ENCODE measurements at places on chromosomes 13 and 19.

- no peak for DNase-seq
These were observed 15.4 kb downstream of the TMEM272 start for GRCh38 chr13:51829568-51829899.

DNA sequence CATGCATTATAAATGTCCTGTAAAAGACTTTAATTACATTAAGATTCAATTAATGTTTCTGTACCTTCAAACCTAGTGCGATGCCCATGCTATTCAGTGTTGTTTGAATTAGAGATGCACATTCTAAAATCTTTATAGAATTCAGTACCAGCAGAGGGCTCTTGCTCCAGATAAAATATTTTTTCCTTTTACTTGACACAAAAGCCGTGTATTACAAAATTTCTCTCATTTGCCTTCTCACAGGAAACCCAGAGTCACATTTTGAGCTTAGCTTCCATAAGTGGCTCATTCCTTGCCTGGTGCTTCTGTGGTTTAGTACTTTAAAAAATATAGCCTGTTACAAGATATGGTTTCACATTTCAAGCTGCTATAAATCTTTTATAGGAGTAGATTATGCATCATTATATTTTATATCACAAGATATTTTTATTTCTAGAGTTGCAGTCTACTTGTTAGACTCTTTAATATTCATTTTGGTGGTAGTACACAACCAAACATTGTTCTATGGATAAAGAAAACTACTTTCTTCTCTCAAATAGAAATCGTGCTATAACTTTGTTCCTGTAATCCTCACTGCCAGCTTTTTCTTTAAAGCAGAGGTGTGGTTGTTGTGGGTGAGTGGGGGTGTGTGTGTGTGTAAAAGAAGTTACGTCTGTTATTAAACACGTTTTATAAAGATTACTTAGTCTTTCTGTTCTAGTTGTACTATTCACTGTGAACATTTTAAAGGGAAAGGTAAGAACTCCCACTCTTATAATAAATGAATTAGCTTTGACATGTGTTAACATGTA lies 101.4 kb downstream of the RNF17 start:
- DNase-seq: no peak

- no peak for DNase-seq
These were observed 6.2 kb downstream of the ZC3H4 start for GRCh38 chr19:47107202-47107952.

DNA sequence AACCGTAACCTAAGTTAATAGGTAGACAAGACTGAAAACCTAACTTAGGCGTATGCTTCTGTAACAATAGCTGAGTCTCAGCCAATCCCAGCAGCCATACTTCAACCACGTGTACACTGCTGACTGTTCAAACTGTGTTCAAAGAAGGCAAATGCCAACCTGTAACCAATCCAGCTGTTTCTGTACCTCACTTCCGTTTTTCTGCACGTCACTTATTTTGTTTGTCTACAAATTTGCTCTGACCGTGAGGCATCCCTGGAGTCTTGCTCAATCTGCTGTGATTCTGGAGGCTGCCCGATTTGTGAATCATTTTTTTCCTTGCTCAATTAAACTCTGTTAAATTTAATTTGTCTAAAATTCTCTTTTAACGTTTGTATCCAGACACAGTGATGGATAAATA lies 59.2 kb downstream of the EDNRB start:
- no peak for DNase-seq

DNA sequence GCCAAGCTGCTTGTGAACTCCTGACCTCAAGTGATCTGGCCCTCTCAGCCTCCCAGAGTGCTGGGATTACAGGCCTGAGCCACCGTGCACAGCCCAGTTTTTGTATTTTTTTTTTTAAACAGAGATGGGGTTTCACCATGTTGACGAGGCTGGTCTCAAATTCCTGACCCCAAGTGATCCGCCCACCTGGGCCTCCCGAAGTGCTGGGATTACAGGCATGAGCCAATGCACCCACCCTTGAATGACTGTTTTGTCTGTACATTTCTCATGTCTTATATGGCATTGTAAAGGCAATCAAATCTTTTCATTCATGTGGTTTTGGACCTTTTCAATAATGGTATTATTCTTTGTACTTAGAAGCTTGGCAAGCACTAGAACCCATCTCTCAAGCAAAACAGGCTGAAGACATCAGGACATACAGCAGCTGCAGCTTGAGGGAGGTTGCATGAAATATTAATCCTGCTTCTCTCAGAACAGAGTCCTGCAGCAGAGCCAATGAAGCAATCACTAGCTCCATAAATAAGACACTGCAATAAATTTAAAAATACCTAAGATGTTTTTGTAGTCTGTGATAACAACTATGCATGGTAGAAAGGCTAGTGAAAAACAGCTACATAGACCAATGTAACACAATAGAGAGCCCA lies 209.9 kb downstream of the TUBA3C start:
- no peak for DNase-seq

GRCh38 chr19:4345342-4346019 lies 2.1 kb downstream of the MPND start:
- DNase-seq: no peak

DNA sequence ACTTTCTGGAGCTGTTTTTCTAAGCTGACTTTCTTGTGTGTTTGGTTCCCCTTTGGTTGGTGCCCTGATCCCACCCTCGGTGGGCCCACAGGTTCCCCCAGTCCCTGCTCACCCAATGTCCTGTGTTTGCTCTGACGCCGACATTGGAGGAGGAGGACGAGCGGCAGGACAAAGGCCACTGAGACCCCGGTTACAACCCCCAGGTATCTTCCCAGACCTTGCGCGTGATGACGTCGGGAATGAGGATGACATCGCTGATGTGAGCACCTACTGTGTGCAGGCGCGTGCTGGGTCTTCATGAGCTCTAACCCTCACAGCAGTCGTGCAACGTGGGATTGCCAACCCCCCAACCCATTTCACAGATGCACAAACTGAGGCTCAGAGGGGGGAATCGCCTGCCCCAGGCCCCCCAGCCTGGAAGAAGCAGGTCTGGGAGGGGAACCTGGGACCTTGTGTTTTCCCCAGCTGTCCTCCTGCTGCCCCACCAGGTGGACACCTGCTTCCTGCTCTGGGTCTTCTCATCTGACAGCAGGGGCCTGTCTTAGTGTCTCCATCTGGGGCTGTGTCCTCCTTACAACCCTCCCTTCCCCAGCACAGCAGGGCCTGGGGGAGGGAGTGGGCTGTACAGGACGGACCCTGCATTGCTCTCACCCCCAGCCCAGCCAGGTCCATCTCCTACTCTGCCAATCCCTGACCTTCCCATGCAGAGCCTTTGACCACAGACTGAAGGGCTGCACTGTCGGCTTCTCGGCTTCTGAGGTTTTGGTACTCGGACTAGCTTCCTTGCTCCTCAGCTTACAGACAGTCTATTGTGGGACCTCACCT lies 4.7 kb upstream of the LILRA6 start:
- no peak for DNase-seq

DNA sequence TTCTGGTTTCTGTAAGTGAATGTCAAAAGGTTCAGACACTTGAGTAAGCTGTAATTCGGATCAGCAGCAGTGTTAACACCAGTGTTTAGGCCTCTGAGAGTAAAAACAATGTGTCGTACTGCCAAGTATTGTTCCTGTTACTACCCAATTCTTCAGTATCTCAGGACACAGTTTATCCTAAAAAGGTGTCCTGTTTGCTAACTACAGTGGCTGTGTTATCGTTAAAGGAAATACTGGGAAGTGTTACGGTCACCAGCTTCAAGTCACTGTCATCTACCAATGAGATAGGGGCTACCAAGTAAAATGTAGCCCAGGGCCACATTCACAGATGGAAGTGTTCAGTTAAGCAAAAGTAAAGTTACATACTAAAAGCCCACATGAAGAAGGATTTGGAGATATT lies 2.3 kb upstream of the UPF3A start:
- no peak for DNase-seq

GRCh38 chr13:80510686-80511085 lies 169.8 kb upstream of the SPRY2 start:
- no peak for DNase-seq

- no peak for DNase-seq
These were observed 18.0 kb upstream of the C1QTNF9B start for GRCh38 chr13:23915308-23915707.

DNA sequence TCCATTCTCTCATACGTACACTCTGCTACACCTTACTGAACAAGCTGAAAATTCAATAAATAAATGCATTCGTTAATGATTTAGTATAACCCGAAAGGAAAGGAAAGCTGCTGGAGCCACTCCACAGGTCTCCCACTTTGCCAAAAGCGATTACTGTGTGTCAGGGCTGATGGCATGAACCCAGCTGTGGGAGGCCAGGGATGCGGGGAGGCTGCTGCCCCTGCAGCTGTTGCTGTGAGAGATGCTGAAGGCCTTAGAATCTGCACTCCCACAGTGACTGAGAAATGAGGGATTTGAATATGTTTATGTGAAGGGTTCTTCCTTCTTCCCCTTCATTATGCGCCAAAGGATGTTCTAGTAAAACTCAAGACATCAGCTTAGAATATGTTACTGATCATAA lies 58.7 kb upstream of the NBEA start:
- no peak for DNase-seq

DNA sequence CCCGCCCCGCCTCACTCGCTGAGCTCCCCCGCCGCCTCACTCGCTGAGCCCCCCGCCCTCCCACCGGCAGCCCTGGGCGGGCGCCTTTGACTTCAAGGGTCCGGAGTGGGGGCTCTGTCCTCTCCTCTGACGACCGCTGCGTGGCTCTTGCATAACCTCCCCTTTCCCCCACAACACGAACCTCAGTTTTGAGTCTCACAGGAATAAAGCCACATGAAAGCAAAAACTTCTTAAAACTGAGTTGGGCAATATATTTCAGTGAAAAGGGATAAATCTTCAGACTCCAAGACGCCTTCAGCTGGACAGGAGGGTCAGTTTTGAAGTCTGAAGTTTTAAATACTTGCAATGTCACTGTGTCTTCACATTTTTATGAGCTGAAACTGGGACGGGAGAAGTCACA lies 70.6 kb upstream of the C13orf46 start:
- DNase-seq: no peak

DNA sequence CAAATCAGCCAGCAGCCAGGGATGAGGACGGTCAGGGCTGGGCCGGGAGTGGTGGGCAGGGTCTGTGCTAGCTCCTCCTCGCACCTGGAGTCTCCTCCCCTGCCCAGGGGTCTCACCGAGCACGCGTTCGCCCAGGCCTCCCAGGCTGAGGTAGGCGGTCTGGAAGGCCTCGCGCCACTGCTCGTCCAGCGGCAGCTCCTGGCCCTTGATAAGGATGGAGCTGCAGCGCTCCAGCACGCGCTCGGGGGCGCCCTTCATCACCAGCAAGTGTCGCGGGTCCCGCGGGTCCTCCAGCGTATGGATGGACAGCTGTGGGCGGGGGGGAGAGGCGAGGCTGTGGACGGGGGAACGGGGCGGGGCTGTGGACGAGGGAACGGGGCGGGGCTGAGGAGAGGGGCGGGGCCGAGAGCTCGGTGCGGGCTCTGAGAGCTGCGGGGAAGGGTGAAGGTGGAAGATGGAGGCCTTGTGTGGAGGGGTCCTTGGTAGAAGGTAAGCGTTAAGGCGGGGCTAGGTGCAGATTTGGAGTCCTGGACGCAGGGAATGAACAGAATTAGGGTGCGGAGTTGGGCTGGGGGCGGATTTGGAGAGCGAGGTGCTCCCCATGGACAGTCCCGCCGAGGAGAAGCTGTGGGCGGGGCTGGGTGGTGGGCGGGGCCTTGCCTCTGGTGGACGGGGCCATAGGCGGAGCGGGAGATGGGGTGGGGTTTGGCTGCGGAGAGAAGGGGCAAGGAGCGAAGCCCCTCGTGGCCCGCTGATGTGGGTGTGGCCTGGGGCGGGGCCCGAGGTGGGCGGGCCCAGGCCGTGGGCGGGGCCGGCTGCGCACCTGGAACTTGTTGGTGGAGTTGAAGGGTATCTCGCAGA lies 5.7 kb downstream of the ATP4A start:
- DNase-seq: no peak

DNA sequence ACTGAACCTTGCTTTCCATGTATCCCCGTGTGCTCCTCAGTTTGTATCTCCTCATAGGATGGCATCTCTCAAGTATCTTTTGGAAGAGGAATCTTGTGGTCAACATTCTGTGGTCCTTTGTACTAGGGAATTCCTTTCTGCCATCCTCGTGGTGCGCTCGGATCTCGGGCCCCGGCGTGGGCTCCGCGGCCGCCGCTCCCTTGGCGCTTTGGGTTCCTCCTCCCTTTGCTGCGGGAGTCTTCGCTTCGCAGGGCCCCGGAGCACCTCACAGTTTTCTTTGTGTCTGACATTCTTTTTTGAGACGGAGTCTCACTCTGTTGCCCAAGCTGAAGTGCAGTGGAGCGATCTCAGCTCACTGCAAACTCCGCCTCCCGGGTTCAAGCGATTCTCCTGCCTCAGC lies 264.7 kb downstream of the IRS2 start:
- no peak for DNase-seq

- DNase-seq: no peak
These were observed 195.0 kb upstream of the ATXN8OS start for GRCh38 chr13:69912630-69913029.

DNA sequence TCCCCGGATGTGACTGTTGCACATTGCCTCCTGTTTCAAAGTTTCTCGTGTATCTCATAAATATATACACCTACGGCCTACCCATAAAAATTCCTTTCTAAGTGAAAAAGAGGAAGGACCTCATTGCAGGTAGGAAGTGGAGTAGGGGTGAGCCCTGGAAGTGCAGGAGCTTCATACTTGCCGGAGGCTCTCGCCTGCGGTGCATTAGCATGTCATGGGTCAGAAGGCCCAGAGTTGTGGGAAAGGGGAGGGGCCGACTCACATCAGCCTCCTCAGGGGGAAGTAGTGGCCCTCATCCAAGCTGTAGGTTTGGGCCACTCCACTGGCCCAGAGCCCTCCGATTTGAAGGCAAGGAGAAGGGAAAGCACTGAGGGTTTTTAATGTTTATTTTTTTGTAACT lies 26.0 kb upstream of the IRS2 start:
- no peak for DNase-seq

GRCh38 chr13:40152145-40152544 lies 496.7 kb downstream of the COG6 start:
- DNase-seq: peak; percentile 51
